ENCODE measurements at places on chromosomes 16 and 17. TPM values are rescaled to one million over a fixed set of nuclear protein-coding genes. Genes with fewer than 3 reads are reported as not detected.

TBC1D3E gene
- total RNA-seq: not detected

CCDC154 gene
- total RNA-seq: 0.05 TPM

DERL2 gene
- total RNA-seq: 111 TPM

KRTAP4-4 gene
- not detected for total RNA-seq

SPATA32 gene
- 0.09 TPM for total RNA-seq

ICAM2 gene
- total RNA-seq: not detected

PRR15L gene
- 0.84 TPM for total RNA-seq

CEP131 gene
- 6.2 TPM for total RNA-seq

TPSD1 gene
- not detected for total RNA-seq

AOC3 gene
- total RNA-seq: 1.4 TPM

ITGA2B gene
- total RNA-seq: 1.2 TPM

ENPP7 gene
- not detected for total RNA-seq

SLC35G3 gene
- total RNA-seq: not detected

MYL11 gene
- 0.51 TPM for total RNA-seq

GAST gene
- not detected for total RNA-seq

MYH8 gene
- not detected for total RNA-seq

CCP110 gene
- total RNA-seq: 9.5 TPM
